Hematopoietic multipotent progenitor cell treated with erythropoietin and hydrocortisone succinate and interleukin-3 and kit ligand, for 4 days (in vitro differentiated cells): ENCODE measurements at places on chromosomes 7 and 10.

DNA sequence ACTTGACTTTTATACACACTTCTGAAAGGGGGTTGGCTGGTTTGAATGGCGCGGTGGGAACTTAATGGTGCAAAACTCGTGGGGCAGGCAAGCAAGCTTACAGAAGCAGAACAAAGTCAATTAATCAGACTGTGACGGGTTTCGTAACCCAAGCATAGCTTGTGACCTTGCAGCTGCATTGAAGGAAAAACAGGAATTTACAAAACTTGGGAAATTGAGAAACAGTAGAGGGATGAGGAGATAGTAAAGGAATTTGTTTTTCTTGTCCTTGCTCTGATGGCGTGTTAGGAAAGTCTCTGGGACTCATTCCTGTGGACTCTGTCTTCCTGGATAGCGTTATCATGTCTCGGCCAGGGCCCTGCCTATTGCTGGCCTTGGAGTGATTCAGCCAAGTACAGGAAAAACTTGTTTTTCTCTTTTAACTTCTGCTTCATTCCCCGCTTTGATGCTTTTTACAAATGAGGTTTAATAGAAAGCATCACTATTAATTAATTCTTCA lies 220.0 kb upstream of the KCND2 start:
- DNase-seq = no peak

DNA sequence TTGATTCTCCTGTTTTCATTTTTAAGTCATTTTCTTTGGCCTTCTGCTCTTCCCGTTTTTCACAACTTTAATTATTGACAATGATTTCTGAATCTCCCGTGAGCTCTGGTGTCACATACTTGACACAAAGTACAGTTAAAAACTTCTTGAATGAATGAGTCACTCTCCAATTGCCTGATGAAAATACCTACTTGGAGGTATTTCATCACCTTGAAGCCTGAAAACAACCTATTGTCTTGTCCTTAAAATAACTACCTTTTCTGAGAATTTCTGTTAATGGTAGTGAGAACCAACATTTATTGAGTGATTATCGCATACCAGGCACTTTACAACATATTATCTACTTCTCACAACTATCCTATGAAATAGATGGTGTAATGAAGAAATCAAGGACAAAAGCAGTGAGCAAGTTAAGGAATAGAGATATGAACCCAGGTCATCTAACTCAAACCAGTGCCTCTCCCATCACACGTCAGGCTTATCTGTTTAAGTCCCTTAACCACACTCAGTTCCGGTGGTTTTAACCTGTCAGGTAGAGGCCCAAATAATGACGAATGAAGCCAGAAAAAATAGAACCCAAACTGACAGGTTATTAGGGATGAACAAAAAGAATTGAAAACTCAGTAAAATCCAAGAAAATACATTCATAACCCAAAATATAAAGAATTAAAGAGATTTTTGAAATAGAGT lies 11.6 kb downstream of the BET1 start:
- peak; percentile 11 for DNase-seq

DNA sequence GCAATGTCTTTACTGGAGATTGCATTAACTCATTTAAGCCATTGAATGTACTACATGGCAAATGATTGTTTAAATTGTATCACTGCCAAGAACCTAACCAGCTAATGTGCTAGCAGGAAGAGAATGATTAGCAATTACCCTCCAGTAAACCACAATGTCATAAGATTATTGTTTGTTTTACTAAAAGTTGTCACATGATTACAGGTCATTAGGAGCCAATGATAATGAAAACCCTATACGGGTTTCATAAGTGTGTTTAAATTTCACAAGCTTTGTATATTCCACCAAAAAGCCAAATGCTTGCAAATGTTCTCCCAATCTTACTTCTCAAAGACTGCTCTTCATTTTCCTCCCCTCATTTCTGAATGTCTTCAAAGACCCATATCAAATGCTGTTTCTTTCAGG lies 76.5 kb upstream of the PPP1R3C start:
- DNase-seq = peak; percentile 4

GRCh38 chr10:128073890-128074289 lies 52.3 kb downstream of the MKI67 start:
- peak; percentile 69 for DNase-seq

GRCh38 chr7:22718200-22718711 lies 8.7 kb upstream of the IL6 start:
- DNase-seq = no peak

GRCh38 chr7:4642468-4643203 lies 39.5 kb upstream of the FOXK1 start:
- DNase-seq = peak; percentile 37

- DNase-seq = peak; percentile 88
Observed at GRCh38 chr10:89373916-89374711, 3.7 kb upstream of the IFIT1B start.

DNA sequence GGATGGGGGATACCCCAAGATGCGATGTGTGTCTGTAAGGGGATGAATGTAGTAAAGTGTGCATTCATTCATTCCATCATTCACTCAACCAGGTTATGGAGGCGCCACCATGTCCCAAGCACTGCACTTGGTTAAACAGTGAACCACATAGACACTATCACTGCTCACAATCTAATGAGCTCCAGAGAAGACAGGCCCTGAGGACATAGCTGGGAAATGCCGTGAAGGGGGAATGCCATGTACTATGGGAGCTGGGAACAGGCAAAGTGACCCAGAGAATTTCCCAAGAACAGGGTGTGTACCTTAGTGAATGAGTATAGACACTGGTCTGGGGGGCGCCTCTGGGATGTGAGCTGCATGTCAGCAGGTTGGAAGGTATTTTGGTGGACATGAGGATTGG lies 44.5 kb upstream of the LBX1 start:
- no peak for DNase-seq

GRCh38 chr10:79162861-79163665 lies 94.3 kb downstream of the ZMIZ1 start:
- DNase-seq = no peak

DNA sequence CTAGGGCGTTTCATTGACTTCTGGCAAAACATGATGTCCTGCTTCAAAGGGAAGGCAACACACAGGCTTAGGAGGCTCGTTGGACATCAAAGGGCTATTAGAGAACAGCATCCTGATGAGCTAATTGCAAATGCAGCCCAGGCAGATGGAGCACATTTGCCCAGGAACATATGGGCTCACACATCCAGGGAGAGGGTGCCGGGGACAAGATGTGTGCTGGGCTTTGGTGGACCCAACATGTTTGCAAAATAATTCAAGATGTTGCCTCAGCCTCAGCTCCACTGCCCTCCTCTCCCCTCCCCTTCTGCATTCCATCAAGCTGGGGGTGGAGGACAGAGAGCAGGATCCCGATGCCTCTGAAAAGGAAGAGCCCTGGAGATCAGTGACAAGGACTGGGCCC lies 217.1 kb upstream of the ZMIZ1 start:
- DNase-seq = no peak

GRCh38 chr7:129739427-129739826 lies 127.9 kb downstream of the NRF1 start:
- DNase-seq = no peak

- DNase-seq = no peak
Observed at GRCh38 chr10:89283936-89284475, 17.8 kb upstream of the IFIT2 start.

- DNase-seq = no peak
Observed at GRCh38 chr7:37290731-37291130, 157.9 kb downstream of the ELMO1 start.

DNA sequence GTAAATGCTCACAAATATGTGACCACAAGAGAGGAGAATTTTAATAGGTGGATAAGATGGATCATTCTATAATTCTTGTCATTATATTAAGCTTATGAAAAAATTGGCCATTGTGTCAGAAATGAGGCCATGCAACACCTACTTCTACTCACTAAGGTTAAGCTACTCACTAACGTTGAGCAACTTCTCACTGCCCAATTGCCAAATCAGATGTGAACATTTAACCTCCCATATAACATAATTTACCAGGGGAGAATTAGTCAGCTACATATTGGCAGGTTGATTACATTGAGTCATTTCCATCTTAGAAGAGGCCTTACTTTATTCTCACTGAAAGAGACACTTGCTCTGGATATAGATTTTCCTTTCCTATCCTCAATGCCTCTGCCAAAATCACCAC lies 211.2 kb upstream of the DGKB start:
- DNase-seq = no peak

GRCh38 chr10:44008270-44008916 lies 359.7 kb upstream of the ZNF32 start:
- no peak for DNase-seq

DNA sequence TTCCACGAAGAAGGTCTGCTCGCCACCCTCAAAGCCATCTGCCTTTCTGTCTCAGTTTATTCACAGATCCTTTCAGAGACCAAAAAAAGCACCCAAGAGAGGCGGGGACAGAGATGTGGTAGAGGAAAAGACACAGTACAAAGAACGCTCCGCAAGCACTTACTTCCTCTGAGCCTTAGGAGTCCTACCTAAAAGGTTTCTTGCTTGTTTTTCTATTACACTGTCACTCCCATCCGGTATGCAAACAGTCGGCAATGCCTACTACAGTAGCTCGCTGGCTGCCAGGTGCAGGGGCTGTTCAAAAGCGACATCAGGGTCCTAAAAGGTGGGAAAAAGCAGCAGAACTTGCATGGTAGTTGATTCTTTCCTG lies 816 bp downstream of the TECPR1 start:
- DNase-seq = no peak

GRCh38 chr10:96370584-96371157 lies 11.9 kb upstream of the OPALIN start:
- DNase-seq = peak; percentile 71

DNA sequence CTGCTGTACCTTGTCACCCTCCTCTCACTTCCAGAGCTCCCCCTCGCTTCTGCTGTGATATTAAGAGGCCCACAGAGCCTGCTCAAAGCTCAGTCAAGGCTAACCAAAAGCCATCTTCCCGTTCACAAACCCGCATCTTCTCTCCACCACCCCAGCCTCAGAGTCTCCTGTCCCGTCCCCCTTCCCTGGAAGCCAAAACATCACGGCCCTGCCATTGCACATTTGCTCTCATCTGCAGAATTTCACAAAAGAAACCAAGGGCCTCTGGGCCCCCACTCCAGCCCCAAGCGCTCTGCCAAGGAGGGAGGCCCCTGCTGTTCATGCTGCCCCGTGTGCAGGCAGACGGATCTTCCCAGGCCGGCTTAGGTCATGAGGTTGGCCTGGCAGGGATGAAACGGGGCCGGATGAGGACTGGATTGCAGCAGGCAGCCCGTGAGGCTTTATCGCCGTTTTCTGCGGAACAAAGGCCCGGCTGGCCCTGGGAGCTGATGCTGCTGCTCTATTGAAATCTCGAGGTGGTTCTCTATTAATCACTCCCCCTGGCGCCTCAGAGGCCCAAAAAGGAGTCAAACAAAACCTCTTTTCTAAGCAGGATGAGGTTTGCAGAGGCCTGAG lies 31.6 kb upstream of the FOXK1 start:
- no peak for DNase-seq

- DNase-seq = peak; percentile 92
Observed at GRCh38 chr7:158829021-158829341, 328 bp downstream of the ESYT2 start.

- no peak for DNase-seq
Observed at GRCh38 chr10:82245906-82246560, 371.0 kb downstream of the NRG3 start.

- DNase-seq = no peak
Observed at GRCh38 chr7:31699050-31699449, 12.0 kb downstream of the PPP1R17 start.

GRCh38 chr10:5573968-5574641 lies 49.3 kb downstream of the CALML3 start:
- no peak for DNase-seq

- no peak for DNase-seq
Observed at GRCh38 chr7:46414946-46415345, 493.9 kb upstream of the IGFBP3 start.
